ENCODE measurements at places on chromosomes 5 and 9. TPM values are rescaled to one million over a fixed set of nuclear protein-coding genes. Genes with fewer than 3 reads are reported as not detected.

Gene DCP2
- total RNA-seq, result 20.9 TPM

Gene TOR2A
- total RNA-seq, result 4.5 TPM

Gene FABP6
- total RNA-seq, result not detected

Gene SLC36A3
- not detected for total RNA-seq

Gene MED22
- total RNA-seq, result 21.5 TPM

Gene CER1
- not detected for total RNA-seq

Gene SLC45A2
- total RNA-seq, result not detected

Gene PCDHB10
- total RNA-seq, result 0.66 TPM

Gene FLT4
- total RNA-seq, result 0.15 TPM

Gene IFNA2
- total RNA-seq, result not detected

Gene CTXN3
- not detected for total RNA-seq

Gene INSL6
- total RNA-seq, result not detected

Measured in smooth muscle cell of trachea (primary cell).